ENCODE measurements at places on chromosomes 16 and 17. TPM values are rescaled to one million over a fixed set of nuclear protein-coding genes. Genes with fewer than 3 reads are reported as not detected.

- DNase-seq, result no peak
These were observed 75.7 kb downstream of the SPAG9 start for GRCh38 chr17:51044976-51045375.

GRCh38 chr17:82327289-82327688 lies 6.3 kb downstream of the SECTM1 start:
- no peak for DNase-seq

Gene SEPTIN12
- total RNA-seq, result not detected

Gene KIF18B
- total RNA-seq, result not detected

Gene PTX4
- total RNA-seq, result 0.35 TPM
